Stimulated activated CD4-positive, alpha-beta T cell treated with anti-CD3 and anti-CD28 coated beads, Interleukin-12 subunit alpha, Interleukin-12 subunit beta, amount 100 ng/mL, for 4 hours (primary cell): ENCODE measurements at places on chromosomes 2 and 18.

DNA sequence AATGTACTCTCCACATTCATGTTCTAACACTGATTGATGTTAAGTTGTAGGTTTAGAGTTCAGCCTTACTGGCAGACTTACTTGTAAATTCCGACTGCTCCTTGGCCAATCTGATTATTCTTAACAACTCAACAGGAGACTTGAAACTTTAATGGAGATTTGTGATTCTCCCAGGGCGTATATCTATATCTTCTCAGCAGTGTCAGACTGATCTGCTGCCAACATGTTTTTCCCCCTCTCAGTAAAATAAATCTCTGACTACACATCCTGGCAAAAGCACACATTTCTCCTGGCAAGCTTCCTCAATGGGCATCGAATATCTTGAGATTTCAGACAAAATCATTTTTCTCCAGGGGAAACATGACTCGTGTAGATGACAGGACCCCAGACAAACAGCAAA lies 1041.2 kb downstream of the DPP10 start:
- DNase-seq = no peak

DNA sequence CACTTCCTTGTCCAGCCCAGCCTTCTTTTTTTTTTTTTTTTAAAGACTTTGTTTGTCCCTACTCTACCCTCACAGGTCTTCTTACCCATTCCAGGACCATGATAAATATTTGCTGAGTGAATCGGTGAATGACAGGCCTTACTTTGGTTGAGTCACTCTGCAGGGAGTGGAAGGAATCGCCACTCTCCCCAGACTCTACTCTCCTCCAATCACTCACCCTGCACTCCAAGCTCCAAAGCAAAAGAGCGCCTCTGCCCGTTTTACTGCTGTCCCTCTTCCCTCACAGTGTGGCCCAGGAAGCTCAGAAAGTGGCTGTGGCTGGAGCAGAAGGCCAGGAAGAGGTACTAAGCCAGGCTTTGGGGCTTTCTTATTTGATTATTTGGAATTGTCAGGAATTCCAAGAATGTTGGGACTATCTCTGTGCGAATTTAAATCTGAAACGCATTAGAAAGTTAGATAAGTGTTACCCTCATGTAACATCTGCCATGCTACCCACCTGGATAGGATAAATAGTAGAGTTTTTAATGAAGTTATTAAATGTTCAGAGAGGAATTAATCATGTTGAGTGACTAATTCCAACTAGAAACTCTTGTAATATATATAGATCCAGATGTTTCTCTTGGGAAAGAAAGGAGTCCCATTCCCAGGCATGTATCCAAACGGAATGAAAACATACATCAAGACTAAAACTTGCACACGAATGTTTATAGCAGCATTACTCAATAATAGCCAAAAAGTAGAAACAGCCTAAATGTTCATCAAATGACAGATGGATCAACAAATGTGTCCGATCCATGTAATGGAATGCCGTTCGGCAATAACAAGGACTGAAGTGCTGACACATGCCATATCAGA lies 43.0 kb upstream of the CHMP1B start:
- DNase-seq = no peak

GRCh38 chr2:40315683-40316082 lies 136.2 kb downstream of the SLC8A1 start:
- no peak for DNase-seq

DNA sequence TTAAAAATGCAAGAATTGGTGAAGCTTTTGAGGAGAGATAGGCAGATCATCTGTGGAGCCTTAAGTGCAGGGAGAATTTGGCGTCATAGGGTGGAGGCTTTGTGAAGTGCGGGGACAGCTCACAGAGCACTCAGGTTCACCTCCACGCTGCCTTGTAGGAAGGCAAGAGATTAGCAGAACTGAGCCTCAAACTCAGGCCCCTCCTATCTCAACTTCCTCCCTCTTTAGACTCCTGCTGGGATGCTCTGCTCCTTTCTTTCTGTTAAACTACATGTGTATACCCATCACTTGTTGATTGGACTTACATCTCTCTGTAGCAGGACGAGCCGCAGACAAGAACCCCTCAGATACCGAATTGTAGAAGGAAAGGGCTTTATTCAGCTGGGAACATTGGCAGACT lies 422.2 kb downstream of the SETBP1 start:
- DNase-seq = no peak

DNA sequence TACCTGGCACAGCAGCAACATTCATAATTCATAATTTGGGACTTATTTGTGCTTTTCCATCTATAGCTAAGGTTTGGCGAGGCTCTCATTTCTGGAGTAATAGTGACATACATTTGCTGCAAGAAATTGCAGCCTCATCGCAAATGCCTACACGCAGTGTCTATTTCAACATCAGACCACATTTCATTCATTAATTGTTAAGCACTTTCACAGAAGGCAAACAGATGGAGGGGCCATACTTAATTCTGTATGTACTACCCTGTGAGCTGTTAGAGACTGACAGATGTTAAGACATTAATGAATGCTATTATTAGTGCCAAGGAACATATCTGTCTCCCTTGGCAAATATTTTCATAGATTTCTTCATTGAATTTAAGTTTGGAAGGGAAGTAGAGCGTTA lies 125.7 kb downstream of the UXS1 start:
- no peak for DNase-seq

DNA sequence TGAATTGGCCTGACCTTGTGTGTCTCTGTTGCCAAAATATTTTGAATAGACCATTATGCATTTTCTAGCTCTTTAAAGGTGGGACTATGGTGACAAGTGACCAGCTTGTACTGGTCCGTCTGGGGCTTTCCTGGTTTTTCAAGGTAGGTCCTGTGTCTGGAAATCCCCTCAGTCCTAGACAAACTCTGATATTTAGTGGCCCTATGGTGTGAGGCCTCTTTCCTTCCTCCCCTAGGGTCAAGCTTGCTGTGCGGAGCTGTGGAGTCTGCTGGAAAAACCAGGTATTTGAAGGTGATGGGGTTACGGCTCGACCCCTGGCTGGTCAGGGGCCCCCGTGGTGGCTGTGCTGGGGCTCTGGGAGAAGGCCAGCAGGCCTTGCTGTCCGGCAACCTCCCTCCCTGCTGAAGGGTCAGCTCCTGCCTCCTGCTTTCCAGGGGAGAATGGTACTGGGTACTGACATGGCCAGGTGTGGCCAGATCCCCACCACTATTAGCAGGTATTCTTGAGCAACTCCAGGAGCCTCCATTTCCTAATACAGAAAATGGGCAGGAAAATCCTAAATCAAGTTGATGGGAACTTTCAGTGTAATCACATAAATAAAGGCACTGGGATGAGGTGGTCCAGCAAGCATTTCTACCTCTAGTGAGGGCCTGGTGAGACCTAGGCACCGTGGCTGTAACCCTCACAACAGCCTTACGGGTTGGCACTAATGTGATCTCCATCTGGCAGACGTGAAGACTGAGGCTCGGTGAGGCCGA lies 86.2 kb upstream of the HS6ST1 start:
- no peak for DNase-seq
